Cardiac fibroblast (primary cell): ENCODE measurements at places on chromosomes 4 and X.
A peak's percentile ranks its signal among the peaks of the same experiment; 100 is the strongest.

- peak; percentile 77 for DNase-seq
Observed at GRCh38 chr4:38313999-38314561, 349.9 kb upstream of the KLF3 start.

DNA sequence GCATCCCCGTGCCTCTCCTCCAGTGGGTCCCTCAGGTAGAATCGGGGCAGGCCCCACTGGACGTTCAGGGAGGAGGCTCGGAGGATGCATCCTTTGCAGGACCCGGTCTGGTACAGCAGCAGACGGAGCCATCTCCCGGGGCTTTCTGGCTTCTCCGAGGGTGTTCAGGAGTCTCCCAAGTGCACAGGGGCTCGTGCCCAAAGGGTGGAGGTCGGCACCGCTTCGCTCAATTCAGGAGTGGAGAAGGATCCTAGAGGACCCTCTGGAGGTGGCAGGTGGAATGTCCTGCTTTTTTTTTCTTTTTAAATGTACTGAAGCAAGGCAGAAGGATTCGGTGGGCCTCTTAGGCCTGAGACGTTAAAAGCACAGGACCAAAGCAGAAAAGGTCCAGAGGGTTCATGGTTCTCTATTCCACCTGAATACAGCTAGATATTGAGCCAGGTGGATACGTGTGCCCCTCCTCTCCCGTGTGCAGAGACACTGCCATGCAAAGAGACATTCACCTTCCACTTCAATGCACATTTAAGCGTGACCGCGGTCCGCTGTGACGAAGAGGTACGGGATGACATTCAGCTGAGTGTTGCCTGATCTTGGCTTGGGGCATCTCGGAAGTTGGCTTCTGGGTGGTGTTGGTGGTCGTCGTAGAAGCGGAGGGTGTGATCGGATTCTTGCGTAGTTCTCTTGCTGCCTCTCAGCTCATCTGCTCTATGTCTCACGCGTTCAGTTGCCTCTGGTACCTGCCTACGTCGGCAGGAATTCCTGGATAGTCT, 281.2 kb upstream of the AGTR2 start:
- DNase-seq = no peak

GRCh38 chrX:152202886-152203285, 64.5 kb upstream of the MAGEA10 start:
- no peak for DNase-seq

- no peak for DNase-seq
Observed at GRCh38 chr4:73129319-73129718, 59.8 kb upstream of the COX18 start.

- no peak for DNase-seq
Observed at GRCh38 chrX:7351926-7352325, 204.0 kb upstream of the PUDP start.
